NCI-H1105 treated with DMSO at 0.1 percent for 48 hours (cell line): ENCODE measurements at places on chromosomes 6 and 20.

DNA sequence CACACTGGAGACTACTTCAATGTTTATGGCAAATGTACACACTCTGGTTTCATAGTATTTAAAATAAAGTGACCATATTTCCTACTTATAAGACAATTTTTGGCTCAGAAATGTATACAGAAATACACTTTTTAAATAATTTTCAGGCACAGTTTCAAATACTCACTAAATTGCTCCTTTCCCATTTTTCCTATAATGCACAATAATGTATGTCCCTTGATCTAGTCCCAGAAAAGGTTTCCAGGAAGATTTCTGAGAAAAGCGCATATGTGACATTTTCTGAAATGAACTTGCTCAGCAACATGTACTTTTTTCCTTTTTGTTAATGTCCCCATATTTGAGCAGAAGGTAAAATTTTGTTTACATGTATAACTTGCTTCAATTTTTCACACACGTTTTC is 591.4 kb downstream of the CD109 start:
- DNase-seq = no peak

- no peak for DNase-seq
Measured at GRCh38 chr6:170137911-170138910, 152.7 kb downstream of the DLL1 start.

DNA sequence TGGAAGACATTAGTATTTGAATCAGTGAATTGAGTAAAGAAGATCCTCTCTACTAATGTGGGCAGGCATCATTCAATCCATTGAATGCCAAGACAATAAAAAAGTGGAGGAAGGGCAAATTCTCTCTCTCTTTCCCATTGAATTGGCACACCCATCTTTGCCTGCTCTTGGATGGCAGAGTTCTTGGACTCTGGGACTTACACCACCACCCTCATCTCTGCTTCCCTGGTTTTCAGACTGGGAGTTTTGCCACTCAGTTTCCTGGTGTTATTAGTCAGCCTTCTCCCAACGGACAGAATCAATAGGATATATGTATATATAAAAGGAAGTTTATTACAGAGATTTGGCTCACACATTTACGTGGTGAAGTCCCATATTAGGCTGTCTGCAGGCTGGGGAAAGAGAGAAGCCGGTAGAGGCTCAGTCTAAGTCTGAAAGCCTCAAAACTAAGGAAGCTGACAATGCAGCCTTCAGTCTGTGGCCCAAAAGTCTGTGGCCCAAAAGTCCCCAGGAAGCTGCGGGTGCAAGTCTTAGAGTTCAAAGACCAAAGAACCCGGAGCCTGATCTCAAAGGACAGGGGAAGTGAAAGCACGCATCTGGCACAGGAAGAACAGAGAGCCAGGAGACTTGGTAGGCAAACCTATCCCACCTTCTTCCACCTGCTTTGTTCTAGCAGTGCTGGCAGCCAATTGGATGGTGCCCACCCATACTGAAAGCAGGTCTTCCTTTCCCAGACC is 64.4 kb downstream of the SMPDL3A start:
- no peak for DNase-seq

- DNase-seq = no peak
Measured at GRCh38 chr6:71204741-71205140, 83.9 kb upstream of the OGFRL1 start.
